ENCODE measurements at places on chromosomes 2 and 18.

DNA sequence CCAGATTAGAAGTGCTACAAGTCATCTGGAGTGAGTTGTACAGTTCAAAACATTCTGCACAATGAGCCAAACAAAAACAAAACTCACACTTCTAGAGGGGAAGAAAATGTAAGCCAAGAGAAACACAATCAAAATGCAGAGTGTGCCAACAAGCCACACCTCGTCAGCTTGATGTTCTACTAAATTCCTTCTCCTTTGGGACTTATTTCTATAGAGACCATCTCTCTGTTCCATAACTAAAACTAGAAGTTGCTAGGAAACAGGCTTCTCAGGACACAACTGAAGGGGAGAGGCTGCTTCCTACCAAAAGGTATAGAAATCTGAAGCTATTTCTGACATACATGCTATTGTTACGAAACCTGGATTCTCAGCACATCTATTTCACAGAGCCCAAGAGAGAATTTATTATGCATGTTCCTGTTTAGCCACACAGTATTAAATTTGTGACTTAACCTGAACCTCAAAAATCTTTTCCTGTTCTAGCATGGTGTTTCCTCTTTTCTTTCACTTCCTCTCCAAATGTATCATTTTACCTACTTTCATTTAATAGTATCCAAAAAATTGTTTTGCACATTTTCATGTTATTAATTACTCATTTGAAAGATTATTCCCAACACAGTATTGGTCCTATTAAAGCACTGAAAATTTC lies 211.4 kb upstream of the CCDC150 start:
- DNase-seq = no peak

DNA sequence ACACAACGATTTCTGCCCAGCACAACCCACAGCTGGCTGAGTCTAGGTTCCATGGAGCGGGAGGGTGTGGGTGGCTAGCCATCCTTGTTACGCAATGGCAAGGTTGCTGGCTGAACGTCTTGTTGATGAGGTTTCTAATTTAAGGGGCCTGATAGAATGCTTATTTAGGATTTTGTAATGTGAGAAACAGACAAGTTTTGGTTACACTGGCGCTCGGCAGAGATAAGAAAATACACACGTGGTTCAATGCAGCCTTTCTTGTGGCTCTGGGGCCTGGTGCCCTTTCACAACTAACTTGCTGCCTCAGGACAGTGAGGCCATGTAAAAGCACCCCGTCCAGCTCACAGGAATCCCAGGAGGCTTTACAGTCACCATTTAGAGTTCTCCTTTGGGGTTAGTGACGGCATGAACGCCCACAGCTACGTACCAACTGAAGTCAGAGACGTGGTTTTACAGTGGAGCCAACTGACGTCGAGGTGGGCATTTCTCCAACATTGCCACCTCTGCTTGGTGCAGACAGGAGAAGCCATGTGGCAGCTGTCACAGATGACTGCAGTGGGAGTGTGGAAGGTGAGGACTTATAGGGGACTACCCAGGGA lies 29.7 kb upstream of the PIEZO2 start:
- no peak for DNase-seq

DNA sequence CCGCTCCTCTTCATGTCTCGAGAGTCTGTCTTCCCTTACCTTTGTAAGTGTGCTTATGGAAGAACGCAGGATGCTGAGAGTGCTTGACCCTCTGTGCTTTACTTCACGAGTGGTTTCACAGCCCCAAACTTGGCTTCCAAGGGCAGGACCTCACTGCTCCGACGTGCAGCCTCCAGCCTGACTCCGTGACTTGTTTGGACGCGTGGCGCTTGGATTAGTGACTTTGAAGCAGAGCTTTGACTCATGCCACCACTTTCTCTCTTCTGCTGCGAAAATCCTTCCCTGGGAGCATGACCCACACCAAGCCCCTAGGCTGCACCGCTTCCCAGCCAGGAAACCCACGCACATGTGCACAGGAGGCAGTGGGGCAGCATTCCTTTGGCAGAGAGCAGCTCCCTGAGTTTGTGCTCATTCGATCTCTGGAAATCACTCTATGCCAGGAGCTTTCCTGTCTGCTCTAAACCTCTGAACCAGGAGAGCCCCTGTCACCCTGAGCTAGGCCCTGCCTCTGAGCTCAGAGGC lies 207.8 kb upstream of the HS6ST1 start:
- DNase-seq = no peak

DNA sequence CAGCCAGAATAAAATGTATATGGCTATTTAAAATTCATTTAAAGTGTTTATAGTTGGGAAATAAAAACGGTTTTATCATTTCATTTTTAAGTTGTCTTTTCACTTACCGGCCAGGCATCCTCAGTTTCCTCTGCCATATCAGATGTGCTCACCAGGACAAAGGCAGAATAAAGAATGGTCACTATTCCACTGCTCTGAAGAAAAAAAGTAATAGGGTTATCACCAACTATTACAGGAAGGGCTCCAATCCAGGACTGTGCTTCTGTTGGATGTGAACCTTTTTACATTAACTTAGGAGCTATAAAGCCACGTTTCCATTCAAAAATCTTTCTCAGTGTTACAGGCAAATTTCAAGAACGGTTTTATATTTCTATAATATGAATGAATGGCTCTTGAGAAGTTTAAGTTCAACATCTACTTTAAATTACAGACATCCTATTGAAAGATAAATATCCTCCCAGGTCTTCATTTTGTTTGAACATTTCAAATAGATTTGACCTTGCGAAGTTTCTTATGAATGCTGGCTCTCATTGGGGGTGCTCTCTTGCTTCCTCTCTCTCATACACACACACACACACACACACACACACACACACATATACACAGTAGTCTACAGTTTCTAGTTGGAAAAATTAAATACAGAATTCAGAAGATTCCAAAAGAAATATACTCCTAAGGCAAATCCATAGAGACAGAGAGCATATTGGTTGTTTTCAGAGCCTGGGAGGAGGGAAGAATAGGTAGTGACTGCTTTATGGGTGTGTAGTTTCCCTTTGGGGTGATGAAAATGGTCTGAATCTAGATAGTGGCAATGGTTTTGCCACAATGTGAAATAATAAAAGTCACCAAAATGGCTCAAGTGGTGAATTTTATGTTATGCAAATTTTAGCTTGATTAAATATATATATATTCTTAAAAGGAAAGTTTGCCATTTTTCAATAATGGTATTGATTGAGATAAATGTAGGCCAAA lies 2.9 kb upstream of the SLC40A1 start:
- no peak for DNase-seq

DNA sequence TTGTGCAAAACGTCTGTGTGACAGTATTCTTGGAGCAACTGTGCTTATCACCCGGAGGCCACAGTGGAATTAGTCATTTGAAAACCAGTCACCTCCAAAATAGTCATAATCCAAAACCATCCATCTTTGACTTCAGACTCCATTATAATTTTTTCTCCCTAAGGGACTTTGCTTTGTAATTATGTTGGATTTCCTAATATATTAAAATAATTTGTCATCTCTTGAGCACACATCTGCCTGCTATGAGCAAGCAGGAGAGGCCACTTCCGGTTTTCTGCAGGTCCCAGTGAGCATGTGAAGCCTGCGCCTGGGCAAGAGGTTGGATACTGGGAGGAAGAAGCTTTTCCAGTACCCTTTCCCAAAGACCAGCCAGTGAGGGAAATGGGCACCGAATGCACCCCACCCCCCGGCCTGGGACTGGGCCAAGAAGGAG lies 57.7 kb downstream of the ODC1 start:
- DNase-seq = no peak

DNA sequence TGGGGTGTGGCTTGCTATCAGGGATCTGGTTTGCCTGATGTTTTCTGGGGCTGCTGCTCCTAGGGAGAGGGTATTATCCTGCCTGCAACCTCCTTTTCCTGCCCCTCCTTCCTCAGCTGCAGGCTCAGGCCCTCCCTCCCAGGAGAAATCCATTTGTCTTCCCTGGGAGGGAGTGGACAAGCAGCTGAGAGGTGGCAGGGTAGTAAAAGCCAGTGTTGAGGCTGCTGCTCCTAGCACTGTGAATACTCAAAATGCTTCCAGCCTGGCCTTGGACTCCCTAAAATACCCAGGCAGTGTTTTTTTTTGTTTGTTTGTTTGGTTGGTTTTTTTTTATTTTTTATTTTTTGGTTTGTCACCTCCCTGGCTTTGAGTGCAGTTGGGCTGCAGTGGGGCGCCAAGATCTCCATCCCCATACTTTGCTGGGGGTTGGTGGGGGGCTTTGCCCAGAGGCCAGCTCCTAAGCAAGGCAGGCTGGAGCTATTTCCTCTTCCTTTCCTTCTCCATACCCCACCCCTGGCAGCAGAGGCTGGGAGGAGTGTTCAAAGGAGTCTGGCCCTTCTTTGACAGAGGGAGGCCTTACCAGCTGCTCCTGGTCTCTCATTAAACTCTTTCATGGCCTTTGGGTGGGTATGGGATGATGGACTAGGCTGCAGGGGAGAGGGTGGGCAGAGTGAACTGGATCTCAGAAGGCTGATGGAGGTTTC lies 13.6 kb downstream of the HOXD3 start:
- no peak for DNase-seq
